ENCODE measurements at places on chromosomes 12 and 14.

DNA sequence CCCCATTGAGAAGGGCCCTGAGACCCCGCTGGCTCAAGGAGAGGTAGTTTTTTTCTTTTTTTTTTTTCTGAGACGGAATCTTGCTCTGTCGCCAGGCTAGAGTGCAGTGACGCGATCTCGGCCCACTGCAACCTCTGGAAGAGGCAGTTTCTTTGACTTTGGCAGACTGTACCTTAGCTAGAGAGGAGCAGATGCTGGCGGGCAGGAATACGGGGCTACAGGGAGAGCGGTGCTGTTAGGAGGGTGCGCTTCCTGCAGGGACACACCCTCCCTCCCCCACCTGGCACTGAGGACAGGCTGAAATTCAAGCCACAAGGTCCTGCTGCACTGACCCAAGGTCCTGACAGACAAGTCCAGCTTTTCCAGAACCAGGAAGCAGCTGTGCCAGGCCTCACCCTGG, 32.2 kb upstream of the NUDT14 start:
- no peaks in the 10 kb centered on the region for H3K4me1 ChIP-seq
- no peaks in the 10 kb centered on the region for H3K36me3 ChIP-seq
- H3K27me3 ChIP-seq: no peaks in the 10 kb centered on the region
- peak overlapping the region; percentile 66 for H3K27ac ChIP-seq
- DNase-seq: no peak
- no peak overlapping the region for H3K4me3 ChIP-seq

GRCh38 chr12:97299847-97300246, 162.8 kb upstream of the RMST start:
- H3K27ac ChIP-seq: no peak overlapping the region
- no peak overlapping the region for H3K4me3 ChIP-seq
- no peaks in the 10 kb centered on the region for H3K36me3 ChIP-seq
- H3K4me1 ChIP-seq: peaks cover 11% of the 10 kb centered on the region

DNA sequence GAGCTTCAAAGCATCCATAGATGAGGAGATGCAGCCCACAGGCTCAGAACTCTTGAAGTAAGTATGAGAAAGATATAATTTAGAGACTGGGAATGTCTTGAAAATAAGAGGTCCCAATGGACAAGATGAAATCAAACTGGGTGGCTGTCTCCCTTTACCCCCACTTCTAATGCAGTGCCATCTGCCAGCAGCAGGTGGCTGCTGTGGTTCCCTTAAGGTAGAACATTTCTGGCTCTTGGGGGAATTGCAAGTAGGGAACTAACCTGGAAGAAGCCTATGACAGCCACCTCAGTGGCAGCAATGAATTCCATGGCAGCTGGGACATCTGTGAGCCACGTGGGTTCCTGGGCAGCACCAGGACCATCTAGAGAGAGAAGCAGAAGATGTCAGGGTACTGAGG, 648 bp downstream of the ERP27 start:
- no peaks in the 10 kb centered on the region for H3K36me3 ChIP-seq
- DNase-seq: peak; percentile 79
- no peaks in the 10 kb centered on the region for H3K4me1 ChIP-seq
- H3K27me3 ChIP-seq: no peaks in the 10 kb centered on the region
- H3K4me3 ChIP-seq: no peak overlapping the region
- no peak overlapping the region for H3K27ac ChIP-seq

- H3K4me3 ChIP-seq: no peak overlapping the region
- H3K27me3 ChIP-seq: no peaks in the 10 kb centered on the region
- no peaks in the 10 kb centered on the region for H3K4me1 ChIP-seq
- no peaks in the 10 kb centered on the region for H3K36me3 ChIP-seq
These were observed 49.2 kb downstream of the FBXL14 start for GRCh38 chr12:1544996-1545700.

- peaks cover 5% of the 10 kb centered on the region for H3K4me1 ChIP-seq
- no peaks in the 10 kb centered on the region for H3K27me3 ChIP-seq
- no peak for DNase-seq
- no peak overlapping the region for H3K27ac ChIP-seq
- H3K36me3 ChIP-seq: no peaks in the 10 kb centered on the region
These were observed 127.7 kb downstream of the ZFP36L1 start for GRCh38 chr14:68665131-68665530.

DNA sequence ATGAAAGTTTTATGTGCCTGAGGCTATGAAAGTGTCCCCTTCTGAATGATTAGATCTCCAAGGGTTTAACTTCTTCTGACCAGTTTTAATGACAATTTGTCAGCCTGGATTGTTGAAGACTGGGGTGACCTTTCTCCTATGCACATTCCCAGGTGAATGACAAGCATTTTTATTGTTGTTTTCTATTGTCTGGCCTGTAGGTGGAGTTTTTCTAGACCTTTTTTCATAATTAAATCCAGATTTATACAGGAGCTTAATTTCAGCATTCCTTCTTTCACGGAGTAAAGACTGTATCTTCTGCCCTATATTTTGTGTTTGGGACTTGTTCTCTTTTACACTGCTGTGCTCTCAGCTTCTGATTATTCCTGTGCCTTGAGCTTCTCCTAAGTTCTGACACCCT, 125.0 kb upstream of the FAR2 start:
- H3K27me3 ChIP-seq: no peaks in the 10 kb centered on the region
- no peaks in the 10 kb centered on the region for H3K36me3 ChIP-seq
- no peak overlapping the region for H3K27ac ChIP-seq
- H3K4me1 ChIP-seq: no peaks in the 10 kb centered on the region
